Upper lobe of left lung (tissue), 6 donors: ENCODE measurements at places on chromosomes 13 and 19.

DNA sequence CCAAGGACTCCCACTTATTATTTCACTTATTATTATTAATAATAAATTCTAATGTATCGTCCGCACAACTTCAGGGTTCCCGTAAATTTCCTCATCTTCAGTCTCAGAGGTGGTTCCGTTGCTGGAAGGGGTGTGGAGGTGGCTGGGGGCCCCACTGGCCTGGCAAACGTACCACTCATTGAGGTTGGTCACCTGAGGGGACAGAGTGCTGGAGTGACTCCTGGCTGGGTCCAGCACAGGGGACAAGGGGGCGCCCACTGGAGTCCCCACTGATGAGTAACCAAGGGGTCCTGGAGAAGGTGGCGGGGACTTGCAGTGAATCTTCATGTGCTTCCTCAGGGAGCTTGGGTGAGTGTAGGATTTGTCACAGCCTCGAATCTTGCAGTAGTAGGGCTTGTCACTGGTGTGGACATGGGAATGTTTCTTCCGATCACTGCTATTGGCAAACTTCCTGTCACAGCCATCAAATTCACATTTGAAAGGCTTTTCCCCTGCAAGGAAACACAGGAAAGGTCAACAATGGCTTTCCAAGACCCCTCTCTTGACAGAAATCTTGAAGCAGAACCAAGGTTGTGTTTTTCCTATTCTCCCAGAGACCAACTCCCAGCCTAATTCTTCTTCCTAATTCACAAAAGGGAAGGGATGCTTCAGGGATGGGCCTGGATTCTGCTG is 6.1 kb downstream of the ZIC5 start:
- DNase-seq = no peak

DNA sequence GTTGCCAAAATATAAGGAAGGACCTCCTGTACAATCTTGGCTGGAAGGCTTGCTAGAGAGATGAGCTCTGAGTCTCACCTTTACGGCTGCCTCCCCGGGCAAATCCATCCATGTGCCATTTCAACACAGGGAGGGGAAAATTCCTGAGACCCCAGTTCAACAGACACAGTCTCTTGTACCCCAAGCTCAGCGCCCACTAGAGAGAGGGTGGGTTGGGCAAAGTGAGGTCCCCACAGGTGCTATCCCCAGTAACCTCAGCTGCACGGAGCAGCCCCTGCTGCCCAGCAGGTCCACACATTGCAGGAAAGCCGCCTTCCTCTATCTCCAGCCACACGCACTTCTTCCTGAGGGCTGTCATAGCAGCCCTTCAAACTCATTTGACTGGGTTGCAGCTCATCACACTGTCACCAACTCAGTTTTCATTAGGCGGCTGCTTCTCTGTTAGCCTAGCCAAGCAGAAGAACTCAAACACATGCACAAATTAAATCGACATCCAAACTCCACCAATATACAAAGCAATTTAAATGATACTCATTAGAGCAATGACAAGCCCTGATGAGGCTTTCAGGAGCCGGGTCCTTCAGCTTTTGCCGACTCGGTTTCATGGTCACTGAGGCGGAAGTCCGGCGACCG is 80.4 kb downstream of the TSHZ3 start:
- DNase-seq = no peak

DNA sequence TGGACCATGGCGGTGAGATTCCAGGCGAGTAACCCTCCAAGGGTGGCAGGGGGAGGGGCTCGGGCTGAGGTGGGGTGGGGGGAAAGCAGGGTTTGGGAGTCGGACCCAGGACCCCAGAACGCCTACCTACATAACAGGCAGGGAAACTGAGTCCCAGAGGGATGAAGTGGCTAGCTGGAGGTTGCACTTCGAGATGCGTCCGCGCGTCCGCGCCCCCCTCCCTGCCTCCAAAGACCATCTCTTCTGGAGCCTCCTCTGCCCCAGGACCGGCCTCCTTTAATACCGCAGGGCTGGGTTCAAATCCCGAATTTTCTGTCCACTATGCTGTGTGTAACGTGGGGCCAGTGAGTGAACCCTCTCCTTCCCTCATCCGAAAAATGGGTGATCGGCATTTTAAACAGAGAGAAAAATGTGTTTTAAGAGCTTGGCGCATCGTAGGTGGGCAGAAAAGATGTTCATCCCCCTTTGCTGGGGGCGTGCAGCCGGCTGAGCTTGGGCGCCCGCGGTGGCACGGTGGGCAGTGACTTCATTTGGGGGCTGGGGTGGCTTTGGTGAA is 13.8 kb downstream of the TJP3 start:
- DNase-seq = no peak

DNA sequence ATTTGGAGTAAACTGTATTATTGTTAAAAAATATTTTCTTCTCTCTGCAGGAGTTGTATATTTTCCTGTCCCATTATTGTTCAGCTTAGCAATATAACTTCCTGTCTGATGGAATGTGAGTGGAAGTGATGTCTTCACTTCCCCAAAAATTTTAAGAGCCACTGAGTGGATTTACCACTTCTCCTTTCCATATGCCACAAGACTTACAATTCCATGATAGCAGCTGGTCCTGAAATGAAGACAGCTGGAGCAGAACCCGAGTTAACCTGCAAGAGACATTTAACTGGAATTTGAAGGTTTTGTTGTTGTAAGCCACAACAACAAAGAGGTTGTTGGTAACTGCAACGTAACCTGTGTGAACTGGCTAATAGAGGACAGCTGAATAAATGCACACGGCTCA is 23.4 kb upstream of the TBC1D4 start:
- no peak for DNase-seq

- peak; percentile 73 for DNase-seq
These were observed 18.7 kb downstream of the GADD45B start for GRCh38 chr19:2494447-2495129.

DNA sequence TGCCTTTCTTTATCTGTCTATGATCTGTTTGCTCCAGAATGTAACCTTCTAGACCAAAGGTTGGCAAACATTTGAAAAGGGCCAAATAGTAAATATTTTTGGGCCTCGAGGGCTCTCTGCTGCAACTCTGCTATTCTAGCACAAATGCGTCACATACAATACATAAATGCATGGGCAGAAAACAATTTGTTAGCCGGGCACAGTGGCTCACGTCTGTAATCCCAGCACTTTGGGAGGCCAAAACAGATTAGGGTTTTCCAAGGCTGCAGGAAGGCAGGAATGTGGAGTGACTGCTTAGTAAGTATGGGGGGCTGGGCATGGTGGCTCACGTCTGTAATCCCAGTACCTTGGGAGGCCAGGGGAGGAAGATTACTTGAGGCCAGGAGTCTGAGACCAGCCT is 21.9 kb upstream of the EVI5L start:
- DNase-seq = no peak

- DNase-seq = no peak
These were observed 48.9 kb upstream of the CLDN10 start for GRCh38 chr13:95503662-95504061.

- no peak for DNase-seq
These were observed 1102.1 kb downstream of the DIAPH3 start for GRCh38 chr13:59061621-59062020.

DNA sequence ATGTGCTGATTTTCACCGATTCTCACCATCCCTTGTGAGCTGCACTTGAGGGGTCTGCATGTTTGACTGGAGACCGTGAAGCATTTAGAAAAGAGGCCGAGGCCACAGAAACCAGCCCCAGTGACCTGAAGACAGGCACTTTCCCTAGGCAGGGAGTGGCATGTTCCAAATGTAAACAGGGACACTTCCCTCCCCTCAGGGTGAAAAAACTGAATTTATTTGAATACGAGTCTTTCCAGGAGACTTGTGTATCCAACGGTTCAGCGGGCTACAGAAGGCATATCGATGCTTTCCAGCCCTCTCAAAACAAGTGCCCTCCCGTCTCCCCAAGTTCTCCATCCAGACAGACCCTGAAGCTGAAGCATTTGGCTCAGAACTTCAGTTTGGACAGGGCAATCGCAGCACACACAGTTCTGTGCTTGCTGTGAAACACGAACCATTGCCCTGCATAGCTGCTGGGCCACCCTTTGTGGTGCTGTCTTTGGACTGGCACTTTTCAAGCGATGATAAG is 106.1 kb downstream of the ZIC5 start:
- DNase-seq = no peak

GRCh38 chr19:28504139-28504538 is 708.8 kb downstream of the UQCRFS1 start:
- no peak for DNase-seq

GRCh38 chr19:3970313-3970807 is 539 bp downstream of the DAPK3 start:
- no peak for DNase-seq

DNA sequence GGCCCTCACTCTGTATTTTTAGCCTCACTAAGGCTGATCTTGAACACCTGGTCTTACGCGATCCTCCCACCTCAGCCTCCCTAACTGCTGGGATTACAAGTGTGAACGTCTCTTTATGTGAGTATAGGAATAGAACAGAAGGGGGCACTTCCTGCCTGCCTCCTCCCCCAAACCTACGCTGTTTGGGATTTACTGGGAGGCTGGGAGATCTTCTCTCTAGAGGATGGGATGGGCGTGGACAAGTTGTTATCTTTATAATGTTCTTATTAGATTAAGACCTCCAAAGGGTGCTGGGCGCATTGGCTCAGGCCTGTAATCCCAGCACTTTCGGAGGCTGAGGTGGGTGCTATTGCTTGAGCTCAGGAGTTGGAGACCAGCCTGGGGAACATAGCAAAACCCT is 2.9 kb upstream of the CSNK1G2 start:
- DNase-seq = no peak

GRCh38 chr19:3068071-3068470 is 5.8 kb upstream of the TLE5 start:
- no peak for DNase-seq

GRCh38 chr19:5515737-5516136 is 52.0 kb downstream of the TINCR start:
- DNase-seq = no peak

DNA sequence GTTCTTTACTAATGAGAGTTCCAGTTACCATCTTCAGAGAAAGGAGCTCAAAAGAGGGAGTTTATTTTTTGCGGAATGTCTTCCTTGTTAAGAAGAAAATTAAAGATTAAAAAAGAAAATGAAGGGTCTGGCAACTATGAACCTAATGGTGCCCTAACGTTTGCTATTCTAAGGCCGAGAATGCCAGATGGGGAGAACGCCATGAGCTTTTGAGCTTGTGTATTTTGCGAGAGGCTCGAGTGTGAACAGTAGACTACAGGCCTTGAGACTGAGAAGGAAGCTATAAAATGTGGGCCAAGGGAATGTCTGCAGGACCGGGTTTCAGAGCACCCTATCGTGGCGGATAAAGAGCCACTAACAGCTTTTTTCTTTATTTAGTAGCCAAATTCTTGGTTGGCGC is 6.7 kb downstream of the FGF14 start:
- DNase-seq = no peak

GRCh38 chr13:20482275-20482761 is 43.3 kb downstream of the CRYL1 start:
- DNase-seq = no peak

GRCh38 chr13:94389604-94390351 is 89.7 kb downstream of the DCT start:
- no peak for DNase-seq

DNA sequence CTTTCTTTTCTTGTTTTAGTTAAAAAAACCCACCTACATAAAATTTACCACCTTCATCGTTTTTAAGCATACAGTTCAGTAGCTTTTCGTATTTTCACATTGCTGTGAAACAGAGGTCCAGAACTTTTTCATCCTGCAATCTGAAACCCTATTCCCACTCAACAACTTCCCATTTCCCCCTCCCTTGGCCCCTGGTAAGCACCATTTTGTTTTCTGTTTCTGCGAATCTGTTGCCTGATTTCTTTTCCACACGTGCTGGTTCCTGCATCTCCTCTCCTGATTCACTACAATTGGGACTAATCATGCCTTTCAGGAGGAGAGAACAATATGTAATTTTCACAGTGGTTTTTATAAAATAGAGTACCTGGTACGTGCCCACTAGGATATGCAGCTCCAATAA is 149.2 kb upstream of the RNF113B start:
- DNase-seq = no peak

DNA sequence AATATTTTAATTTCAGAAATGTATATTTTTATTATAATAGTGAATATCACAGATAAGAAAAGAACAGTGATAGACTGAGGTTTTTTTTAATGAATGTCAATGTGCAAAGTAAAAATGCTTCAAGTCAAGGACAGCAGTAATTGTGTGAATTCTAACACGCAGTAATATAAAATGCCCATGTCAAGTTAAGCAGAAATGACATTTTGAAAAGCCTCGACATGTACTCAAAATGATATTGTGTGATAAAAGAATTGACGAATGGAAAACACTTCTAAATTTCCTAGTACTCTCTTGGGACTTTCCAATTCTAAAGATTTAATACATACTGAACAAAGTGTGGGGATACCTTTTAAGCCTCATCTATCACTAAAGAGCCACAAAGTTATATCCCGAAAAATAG is 172.6 kb downstream of the SLITRK6 start:
- no peak for DNase-seq

GRCh38 chr19:43526884-43527859 is at the start of gene ETHE1:
TSS of gene ETHE1 (minus strand) at chr19:43527201. CDS start at chr19:43527177, 24 bp downstream.
- peak; percentile 97 for DNase-seq

GRCh38 chr13:110307767-110308655 is 927 bp downstream of the COL4A2 start:
- DNase-seq = peak; percentile 86

GRCh38 chr13:53569453-53569852 is 540.8 kb downstream of the OLFM4 start:
- no peak for DNase-seq

DNA sequence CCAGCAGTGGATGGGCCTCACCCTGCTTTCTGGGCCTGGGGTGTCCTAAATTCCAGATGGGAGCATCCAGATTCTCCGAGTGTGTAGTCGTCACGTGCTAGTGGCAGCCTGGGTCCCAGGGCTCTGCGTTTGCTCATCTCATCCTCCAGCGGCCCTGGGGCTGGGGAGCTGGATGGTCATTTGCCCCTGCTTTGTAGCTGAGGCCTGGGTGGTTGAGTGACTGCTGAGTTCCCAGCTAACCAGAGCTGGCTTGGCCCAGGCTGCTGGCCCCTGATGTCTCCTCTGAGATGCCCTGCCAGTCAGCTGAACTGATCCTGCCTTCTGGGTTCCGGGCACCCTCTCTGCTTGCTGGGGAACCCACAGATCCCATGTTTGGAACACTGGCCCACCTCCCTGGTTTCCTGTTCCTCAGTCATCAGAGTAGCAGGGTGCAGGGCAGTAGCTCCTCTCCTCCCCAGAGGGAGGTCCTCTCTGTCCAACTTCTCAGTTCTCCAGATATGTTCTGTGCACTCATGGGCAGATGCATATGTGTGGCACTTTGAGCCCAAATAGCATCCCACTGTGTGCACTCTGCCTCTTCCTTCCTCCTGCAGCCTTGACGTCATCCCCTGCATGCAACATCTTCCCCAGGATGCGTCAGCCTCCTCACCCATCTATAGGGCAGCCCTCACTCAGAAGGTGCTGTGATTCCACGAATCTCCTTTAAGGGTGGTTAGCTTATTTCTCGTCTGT is 22.4 kb upstream of the CRTC1 start:
- DNase-seq = no peak

GRCh38 chr19:52600639-52601024 is 30.5 kb downstream of the ZNF701 start:
- peak; percentile 22 for DNase-seq
